ENCODE measurements at places on chromosomes 12 and 14.

GRCh38 chr12:121653999-121654398 is 15.5 kb downstream of the MORN3 start:
- DNase-seq = no peak

DNA sequence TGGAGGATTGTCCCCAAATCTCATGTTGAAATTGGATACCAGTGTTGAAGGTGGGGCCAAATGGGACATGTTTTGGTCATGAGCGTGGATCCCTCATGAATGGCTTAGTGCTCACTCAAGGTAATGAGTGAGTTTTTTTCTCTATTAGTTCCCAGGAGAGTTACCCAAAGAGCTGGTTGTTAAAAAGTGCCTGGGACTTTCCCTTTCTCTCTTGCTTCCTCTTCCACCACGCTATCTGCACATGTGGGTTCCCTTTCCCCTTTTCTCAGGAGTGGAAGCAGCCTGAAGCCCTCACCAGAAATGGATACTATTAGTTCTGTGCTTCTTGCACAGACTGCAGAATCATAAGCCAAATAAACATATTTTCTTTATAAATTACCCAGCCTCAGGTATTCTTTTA is 465.4 kb downstream of the FSCB start:
- no peak for DNase-seq

- DNase-seq = no peak
These were observed 57.7 kb downstream of the WDR20 start for GRCh38 chr14:102197317-102197853.

- no peak for DNase-seq
These were observed 21.8 kb downstream of the BCL7A start for GRCh38 chr12:122043476-122043875.

DNA sequence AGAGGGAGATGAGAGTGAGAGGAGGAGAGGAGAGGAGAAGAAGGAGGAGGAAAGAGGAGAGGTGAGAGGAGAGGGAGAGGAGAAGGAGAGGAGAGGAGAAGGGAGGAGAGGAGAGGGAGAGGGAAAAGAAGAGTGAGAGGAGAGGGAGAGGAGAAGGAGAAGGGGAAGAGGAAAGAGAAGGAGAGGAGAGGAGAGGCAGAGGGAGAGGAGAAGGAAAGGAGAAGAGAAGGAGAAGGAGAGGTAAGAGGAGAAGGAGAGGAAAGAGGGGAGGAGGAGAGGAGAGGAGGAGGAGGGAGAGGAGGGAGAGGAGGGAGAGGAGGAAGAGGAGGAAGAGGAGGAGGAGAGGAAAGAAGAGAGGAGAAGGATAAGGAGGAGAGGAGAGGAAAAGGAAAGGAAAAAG is 266.8 kb downstream of the ITPR2 start:
- DNase-seq = no peak

GRCh38 chr12:122206976-122207375 is 3.5 kb downstream of the B3GNT4 start:
- DNase-seq = peak; percentile 12

DNA sequence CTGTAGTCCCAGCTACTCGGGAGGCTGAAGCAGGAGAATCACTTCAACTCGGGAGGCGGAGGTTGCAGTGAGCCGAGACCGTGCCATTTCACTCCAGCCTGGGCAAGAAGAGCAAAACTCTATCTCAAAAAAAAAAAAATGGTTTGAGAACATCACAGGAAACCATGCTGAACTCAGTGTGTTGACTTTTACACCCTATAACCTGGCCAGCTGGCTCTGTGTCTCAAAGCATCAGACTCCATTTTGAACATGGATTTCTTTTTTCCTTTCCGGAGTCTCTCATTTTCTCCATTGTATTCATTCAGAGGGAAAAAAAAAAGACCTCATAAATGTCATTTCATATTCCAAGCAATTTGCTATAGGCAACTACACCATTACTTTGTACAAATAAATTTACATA is 63.2 kb upstream of the FOXN3 start:
- no peak for DNase-seq

DNA sequence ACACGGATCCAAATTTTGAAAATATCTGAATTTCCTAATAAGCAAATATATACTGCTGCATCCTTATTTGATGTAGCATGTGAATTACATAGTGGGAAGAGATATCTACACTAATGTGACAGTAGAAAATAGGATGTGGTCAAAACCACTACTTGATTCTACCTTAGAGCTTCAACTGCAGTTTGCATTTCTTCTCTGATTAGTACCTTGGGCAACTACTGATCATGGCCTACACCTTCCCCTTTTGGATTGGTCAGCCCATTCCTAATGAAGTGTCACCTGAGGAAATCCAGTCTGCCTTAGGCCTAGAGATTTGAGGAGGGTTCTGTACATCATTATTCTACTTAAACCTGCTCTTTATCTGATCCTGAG is 10.7 kb downstream of the LLPH start:
- DNase-seq = no peak

- DNase-seq = no peak
These were observed 198.7 kb upstream of the RASSF8 start for GRCh38 chr12:25759752-25760151.

- no peak for DNase-seq
These were observed 10.4 kb downstream of the GTSF1 start for GRCh38 chr12:54463034-54463433.

GRCh38 chr12:22971247-22971646 is 346.3 kb downstream of the ETNK1 start:
- DNase-seq = no peak

DNA sequence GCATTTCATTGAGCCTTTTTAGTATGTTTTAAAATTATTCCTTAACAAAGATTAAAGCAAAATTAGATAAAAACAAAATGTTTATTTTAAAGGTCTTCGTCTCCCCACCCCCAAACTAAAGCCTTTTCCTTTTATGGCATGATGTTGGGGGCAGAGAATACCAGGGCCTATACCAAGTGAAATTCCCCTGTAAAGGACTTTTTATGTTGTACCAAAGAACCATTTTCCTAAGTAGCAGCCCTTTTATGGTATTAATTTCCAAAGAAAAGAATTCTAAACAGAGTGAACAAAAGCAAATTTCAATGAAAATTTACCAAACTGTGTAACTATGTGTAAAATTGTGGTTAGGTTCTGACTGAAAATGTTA is 71.9 kb upstream of the GNPNAT1 start:
- DNase-seq = no peak

- DNase-seq = no peak
These were observed 251.9 kb downstream of the TMEM132D start for GRCh38 chr12:129651951-129652350.

DNA sequence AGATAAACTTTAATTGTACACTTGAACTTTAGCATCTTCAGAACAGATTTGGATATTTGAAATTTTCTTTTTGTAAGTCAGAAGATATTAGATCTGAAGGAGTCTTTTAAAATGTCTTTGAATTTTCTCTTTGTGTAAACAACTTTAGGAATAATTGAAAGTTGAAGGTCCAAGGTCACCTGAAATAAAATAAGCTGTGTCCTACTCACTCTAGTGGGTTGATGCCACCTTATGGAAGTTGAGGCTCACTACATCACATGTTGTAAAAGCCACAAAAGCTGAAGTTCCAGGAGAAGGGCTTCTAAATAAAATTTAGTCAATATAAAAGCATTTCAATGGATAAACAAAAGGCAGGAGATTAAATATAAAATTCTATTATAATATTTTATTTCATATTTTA is 122.0 kb upstream of the ATXN7L3B start:
- DNase-seq = no peak

DNA sequence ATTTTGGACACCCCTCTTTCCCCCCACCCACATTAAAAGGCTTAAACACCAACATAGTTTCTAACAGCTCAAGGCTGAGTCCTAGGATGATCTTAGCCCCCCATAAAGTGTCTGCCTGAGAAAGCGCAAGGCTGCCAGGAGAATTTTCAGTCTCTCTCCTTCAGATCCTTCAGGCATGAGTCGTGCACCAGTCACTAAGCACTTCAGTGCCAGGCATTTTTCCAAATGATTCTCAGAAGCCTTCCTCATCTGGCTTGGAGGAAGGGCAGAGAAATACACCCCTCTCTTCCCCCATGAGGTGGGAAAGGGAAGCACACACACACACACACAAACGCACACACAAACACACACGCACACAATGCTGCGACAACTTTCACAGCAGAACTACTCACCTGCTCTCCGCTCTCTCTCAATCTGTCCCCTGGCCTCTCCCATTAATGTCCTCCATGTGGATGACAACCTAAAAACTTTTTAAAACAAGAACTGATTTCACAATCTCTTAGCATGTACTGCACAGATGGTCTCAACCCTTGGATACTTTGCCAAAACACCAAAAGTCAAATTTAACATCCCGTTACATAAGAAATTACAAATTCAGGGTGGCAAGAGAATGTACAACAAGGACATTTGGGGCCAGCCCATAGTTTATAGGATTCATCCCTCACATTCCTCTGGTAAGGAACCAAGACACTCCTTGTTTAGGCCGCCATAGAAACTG is 49.8 kb downstream of the CKAP4 start:
- DNase-seq = no peak

DNA sequence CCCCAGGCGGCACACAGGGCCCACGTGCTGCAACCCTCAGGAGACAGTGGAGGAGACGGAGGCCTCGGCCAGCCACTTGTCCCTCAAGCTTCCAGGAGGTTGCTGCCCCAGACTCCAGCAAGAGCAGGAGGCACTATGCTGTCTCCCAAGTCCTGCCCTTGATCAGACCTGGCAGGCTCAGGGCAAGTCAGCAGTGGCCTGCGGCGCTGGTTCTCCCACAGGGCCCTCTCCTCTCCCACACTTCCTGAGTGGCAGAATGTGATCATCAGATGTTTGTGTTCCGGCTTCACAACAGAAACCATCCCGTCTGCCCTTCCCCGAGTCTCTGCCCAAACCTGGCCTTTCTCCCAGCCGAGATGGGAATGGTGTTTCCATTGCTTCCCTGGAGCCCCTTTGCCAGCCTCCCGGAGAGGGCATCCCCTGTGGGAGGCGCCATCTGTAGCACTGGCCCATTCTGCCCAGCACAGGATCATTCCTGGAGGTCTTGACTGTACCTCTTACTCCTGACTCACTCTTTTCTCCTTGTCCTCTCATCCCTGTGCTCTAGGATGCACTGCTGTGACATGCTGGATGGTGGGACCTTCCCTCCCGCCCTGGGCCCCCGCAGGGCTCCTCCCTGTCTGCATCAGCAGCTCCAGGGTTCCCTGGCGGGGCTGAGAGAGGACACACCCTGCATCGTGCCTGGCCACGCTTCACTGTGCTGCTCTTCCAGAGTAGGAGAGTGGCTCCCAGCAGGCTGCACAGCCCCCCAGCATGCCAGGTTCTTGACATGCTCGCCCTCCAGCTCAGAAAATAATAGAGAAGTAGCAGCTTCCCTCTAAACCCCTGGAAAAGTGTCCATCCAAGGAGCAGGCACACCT is 114.7 kb upstream of the FKBP4 start:
- DNase-seq = no peak

GRCh38 chr12:98559666-98560065 is 33.8 kb upstream of the SLC25A3 start:
- no peak for DNase-seq

GRCh38 chr12:70698345-70698744 is 61.1 kb upstream of the PTPRB start:
- no peak for DNase-seq

GRCh38 chr14:52079239-52079959 is 10.5 kb upstream of the NID2 start:
- DNase-seq = no peak

DNA sequence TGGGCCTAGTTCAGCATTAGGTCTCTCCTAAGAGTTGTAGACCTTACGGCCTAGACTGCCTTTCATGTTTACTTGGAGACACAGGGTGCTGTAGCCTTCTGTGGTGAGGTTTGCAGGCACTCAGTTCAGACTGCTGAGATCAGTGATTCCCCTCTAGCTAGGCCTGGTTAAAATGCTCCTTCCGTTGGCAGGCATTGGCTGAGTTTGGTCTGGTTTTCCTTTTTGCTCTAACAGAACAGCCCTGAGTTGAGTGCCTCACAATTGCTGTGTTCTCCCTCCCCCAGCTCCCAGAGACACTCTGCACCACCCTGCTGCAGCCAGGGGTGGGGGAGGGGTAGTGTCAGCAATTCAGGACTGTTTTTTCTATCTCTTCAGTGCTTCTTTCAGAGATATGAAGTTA is 178.9 kb upstream of the DYRK2 start:
- no peak for DNase-seq

DNA sequence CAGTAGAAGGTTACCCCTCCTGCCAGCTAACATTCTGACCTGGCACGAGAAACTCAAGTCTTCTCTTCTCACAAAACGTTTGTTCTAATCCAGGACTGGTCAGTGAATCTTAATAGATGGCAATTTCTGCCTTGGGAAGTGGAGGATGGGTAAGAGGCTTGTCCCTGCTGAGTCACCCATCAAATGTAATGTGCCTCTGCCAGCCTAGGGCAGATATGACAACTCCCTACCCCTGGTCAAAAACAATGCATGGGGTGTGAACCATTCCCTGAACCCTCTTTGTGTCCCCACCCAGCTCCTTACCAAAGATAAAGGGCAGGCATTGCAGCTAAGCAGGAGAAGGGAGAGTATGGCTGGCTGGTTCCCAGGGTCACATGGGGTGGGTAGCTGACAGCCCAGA is 1052.9 kb downstream of the GALC start:
- DNase-seq = no peak

- DNase-seq = no peak
These were observed 30.8 kb downstream of the NCOR2 start for GRCh38 chr12:124536641-124537040.

DNA sequence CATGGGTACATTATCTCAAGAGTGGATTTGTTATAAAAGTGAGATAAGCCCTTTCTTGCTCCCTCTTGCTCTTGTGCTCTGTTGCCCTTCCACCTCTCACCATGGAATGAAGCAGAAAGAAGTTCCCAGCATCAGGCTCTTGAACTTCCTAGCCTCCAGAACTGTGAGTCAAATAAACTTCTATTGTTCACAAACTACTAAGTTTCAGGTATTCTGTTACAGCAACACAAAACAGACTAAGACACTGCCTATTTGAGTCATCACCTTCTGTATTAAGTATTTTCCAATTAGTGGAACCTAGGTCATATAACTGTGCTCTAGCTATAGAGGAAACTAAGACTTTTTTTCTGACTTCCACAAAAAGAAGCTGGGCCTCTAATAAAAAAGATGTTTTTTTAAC is 201.2 kb upstream of the FOXG1 start:
- DNase-seq = no peak

- DNase-seq = no peak
These were observed 59.1 kb upstream of the PCED1B start for GRCh38 chr12:47020211-47020821.

GRCh38 chr12:86787419-86787818 is 531.2 kb upstream of the MGAT4C start:
- DNase-seq = no peak
